ENCODE measurements at places on chromosomes 12 and 14. TPM values are rescaled to one million over a fixed set of nuclear protein-coding genes. Genes with fewer than 3 reads are reported as not detected.

DNA sequence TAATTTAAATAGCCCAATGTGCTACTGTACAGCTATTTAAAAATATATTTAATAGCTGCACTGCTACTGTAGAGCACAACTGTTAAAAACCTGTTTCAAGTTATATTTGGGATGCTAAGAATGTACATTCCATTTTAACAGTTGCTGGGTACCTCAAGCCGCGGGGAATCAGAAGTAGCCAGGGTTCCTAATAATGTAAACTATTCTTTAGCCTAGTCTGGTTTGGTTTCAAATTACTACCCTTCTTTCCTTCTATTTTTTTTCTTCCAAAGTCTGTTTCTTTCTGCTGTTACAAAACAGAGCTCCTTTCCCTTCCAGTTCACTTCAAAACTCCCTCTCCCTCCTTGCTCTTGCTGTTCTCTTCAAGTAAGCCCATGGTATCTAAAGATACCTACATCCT lies 21.3 kb downstream of the SCAF11 start:
- no peak for DNase-seq

DNA sequence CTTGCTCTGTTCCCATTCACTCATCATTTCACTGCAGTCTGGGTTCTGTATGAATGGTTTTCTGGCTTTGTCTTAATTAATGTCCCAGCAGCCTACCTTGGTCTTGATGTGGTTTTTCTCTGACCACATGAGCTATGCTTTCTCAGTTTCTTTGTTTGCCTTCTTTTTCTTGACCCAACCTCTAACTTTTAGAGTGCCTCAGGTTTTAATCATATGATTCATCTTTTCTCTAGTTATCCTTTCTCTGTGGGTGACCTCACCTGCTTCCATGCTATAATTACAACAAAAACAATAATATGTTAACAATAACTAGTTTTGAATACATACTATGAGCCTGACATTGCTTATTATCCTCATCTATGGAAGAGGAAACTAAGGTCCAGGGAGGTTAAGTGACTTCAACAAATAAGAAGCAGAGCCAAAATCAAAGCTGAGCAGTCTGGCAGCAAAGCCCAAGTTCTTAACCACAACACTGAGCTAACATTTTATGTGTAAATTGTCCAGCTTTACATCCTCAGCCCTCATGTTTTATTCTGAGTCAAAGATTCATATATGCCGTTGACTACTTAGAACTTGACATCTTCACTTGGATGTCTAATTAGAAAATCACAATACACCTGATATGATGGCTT lies 4.7 kb upstream of the EPYC start:
- no peak for DNase-seq

DNA sequence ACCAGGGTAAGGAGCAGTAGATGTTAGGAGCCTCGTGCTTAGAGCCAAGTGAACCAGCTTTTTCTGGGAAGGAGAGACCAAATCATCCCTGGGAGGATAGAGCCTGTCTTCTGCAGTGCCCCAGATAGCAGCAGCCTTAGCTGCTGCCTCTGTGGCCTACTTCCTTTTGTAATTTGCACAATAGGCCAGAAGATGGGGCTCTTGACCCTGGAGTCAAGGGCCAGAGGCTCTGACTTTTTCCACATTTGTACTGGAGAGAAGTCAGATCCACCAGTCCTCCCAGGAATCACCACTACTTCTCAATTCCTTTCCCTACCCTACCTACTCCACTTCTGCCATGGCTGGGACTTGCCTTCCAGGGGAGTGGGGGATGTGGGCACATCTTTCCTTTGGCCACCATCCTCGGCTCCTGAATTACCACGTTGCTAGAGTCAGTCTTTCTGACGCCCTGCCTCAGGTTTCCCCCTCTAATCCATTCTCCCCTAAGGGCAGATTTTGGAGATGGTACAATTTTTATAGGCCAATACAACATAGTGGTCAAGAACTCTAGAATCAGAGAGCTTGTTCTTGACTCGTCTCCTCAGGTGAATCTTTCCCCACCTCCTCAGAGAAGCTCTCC lies 3.3 kb upstream of the SLC4A8 start:
- DNase-seq: no peak

DNA sequence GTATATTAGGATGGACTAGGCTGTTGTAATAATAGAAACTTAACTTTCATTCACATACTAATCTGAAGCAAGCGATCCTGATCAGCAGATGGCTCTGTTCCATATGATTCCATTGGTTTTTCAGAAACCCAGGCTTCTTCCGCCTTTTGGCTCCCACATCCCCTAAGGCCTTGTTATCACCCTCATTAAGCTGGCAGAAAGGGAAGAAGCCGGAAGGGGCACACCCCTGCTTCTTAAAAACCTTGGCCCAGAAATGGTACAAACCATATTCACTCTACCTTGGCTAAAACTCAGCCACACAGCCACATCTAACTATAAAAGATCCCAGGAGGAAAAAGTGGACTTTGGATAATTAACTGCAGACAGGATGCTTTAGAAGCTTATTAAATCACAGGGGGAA lies 329.2 kb downstream of the PCNX1 start:
- DNase-seq: no peak

DNA sequence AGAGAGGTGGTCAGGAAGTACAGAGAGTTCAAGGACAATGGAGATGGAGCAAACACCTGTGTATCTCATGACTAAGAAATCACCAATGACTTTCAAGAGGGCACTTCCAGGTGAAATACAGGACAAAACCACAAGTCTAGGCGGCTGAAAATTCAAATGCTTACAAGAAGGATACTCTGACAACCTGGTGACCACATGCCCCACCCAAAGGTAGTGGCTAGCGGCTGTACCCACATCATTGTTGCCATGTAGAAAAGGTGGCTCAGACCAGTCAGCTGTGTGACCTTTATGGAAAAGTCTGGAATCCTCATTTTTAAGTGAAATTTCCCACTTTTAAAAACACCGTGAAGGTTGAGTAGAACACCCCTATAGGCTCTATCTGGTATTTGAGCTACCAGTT lies 48.6 kb upstream of the FRS2 start:
- no peak for DNase-seq

DNA sequence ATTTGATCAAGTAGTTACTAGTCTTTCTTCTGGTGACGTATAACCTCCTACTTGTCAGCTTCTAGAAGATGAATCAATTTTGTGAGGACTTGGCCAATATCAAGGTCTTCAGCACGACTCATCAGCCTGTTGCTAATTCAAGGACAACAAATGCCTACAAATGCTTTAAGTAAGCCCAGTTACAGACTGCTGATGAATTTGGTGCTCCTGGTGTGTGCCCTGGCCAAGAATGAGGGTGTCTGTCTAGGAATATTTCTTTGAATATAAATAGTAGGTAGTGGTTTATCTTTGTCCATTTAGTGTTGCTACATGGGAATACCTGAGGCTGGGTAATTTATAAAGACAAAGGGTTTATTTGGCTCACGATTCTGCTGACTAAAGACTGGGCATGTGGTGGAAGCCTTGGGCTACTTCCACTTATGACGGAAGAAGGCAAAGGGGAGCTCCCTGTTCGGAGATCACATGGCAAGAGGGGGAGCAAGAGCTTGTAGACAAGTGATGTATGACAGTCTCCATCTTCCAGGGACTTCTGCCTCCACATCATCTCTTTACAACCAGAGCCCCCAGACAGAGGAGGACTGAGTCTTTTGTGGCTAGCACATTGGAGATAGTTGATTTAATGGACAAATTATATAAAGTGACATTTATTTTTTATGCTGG lies 180.2 kb downstream of the CRADD start:
- DNase-seq: no peak

DNA sequence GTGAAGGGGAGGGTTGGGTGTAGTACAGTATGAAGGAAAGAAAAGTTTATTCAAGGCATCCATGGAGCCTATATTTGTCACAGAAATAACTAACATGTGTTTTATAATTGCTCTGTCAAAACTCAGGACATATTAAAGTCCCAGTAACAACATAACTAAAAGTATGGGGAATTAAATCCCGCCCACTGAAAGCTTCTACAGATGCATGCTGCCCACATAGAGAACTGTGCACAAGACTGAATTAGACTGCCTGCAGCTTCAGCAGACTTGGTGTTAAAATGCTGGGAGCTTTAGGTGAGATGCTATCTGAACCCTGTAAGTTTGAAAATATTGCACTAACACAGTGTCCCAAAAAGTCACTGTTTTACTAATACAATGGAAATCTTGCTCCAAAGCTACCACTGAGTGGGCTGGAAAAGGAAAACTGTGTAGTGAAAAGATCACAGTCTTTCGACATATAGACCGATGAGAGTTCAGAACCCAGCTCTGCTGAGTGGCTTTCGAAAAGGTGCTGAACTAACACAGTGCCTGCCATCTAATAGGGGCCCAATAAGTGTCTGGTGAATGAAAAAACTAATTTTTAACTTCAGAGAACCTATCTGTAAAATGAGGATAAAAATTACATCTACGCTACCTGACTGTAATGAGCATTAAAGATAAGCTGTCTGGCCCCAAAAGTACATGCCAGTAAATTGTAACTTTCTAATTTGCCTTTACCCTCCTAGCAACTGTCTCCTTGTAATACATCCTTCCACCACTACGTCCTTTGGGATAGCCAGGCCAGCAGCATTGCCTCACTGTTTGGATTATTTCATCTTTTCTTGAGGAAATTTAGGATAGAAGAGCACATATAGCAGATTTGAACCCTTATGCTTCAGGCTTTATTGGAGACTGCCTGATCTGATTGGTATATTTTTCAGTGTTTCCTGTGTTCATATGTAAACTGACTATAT lies 237.6 kb downstream of the BCAT1 start:
- DNase-seq: no peak

GRCh38 chr12:67456431-67456901 lies 187.3 kb downstream of the CAND1 start:
- DNase-seq: no peak

GRCh38 chr12:94900496-94900895 lies 103.0 kb downstream of the NDUFA12 start:
- DNase-seq: no peak

The RIMBP2 gene
- total RNA-seq: 3.4 TPM

The MANSC1 gene
- 34.6 TPM for total RNA-seq

The OTUB2 gene
- 18.6 TPM for total RNA-seq

Data from suprapubic skin (tissue), 4 donors.